ENCODE measurements at places on chromosomes 3 and 15. TPM values are rescaled to one million over a fixed set of nuclear protein-coding genes. Genes with fewer than 3 reads are reported as not detected.
A peak's percentile ranks its signal among the peaks of the same experiment; 100 is the strongest.

- no peak for DNase-seq
Observed at GRCh38 chr3:172334671-172335207, 113.5 kb downstream of the GHSR start.

DNA sequence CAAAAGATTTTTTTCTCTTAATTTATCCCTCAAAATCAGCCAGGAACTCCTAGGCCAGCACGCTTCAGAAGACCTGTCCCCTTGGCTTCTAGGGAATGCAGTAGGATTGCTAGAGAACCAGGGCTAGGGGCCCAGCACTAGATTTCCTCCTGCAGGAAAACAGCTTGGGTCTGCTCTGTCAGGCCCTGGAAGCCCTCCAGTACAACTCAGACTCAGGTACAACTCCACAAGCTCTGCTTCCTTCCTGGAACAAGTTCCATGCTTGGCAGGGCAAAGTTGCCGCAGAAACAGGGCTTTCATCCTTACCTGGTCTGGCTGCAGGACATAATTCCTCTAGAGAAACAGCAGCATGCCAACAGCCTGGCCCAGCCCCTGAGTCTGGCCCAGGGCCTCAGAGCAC, 96.1 kb upstream of the CTNNB1 start:
- DNase-seq: peak; percentile 22

The ATG3 gene
- 43.6 TPM for total RNA-seq

DNA sequence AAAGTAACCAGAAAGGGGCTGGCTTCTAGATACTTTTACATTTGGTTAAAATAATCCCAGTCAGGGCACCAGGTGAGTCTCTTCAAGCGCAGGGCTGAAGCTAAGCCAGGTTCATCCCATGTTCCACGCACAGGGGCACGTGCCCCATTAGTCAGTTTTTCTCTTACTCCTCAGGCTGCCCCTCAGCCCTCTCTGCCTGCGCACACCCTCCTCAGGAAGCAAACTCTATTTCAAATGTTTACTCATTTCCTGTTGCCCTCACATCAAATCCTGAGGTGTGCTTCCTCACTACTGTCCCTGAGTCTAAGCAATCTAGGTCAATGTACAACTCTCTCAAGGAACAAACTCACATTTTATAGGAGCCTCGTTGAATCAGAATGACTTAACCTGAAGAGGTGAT, 48.5 kb downstream of the THBS1 start:
- no peak for DNase-seq

The FAM240A gene
- 0.10 TPM for total RNA-seq

DNA sequence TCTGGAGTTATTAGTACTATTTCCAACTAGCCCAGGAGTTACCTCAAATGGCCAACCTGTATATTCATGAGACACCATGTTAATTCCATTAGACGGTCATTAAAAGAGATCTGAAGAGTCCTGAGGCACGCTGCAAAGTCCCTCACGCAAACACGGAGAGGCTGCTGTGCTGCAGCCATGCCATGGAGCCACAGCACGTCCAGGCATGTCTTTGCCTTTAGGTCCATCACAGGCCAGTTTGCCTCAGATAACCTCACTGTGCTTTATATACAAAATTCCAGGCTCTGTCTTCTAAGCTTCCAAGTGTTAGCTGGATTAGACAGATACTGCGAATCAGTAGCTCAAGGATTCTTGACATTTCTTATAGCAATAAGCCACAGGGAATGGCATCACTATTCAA, 9.8 kb upstream of the PLAAT1 start:
- no peak for DNase-seq

GRCh38 chr15:87496109-87496508, 760.4 kb downstream of the NTRK3 start:
- DNase-seq: no peak

- peak; percentile 63 for DNase-seq
Observed at GRCh38 chr3:71444028-71444860, 139.3 kb downstream of the FOXP1 start.

All from tongue (tissue), 3 donors.